ENCODE measurements at places on chromosomes 11 and 22.

DNA sequence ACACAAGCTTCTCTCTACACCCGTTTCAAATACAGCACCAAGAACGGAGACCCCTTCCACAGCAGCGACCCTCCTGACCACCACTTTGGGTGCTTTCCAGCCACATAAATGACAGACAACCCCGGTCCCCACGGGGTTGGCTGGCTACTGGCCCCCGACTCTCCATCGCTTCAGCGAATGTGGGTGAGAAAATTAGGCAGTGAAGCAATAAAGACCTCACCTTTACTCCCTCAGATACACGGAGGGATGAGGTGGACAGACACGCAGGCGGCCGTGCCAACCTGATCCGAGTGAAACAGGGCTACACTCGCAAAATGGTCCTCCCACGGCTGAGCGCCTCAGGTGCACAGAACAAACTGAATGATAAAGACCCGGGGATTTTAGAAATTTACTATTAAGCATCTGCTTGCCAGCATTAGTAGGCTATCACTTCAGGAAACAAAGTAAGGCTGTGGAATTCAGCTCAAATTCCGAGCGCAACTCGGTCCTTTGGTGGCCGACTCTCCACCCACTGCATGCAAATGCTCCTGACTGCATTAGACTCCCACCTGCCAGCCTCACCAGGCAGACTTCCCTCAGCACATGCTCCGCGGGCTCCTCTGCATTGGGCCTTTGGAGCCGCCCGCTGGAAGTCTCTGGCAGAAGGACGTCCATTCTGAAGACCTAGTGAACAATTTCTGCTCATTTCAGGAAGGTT, 12.8 kb upstream of the EFCAB6 start:
- no peak for DNase-seq

DNA sequence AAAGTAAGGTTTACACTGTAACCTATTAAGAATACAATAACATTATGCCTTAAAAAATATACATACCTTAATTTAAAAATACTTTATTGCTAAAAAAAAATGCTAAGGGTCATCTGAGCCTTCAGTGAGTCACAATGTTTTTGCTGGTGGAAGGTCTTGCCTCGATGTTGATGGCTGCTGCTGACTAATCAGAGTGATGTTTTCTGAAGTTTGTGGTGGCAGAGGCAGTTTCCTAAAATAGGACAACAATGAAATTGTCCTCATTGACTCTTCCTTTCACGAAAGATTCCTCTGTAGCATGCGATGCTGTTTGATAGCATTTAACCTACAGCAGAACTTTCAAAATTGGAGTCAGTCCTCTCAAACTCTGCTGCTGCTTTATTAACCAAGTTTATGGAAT, 97.6 kb downstream of the FAT3 start:
- no peak for DNase-seq

DNA sequence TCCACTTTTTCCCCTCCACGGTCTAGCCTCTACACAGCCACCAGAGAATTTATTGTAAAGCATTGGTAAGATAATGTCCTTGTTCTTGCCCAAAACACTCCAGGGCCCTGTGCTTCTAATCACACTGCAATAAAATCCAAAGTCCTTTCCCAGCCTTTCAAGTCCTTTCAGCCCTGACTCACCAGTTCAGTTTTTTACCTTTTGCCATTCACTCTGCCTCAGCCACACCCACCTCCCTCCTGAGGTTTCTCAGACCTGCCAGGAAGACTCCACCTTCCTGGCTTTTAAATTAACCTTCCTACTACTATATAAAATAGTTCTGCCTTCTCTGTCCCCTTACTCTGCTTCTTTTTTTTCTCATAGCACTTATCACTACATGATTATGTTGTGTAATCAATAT, 91.0 kb upstream of the ARHGAP32 start:
- no peak for DNase-seq

DNA sequence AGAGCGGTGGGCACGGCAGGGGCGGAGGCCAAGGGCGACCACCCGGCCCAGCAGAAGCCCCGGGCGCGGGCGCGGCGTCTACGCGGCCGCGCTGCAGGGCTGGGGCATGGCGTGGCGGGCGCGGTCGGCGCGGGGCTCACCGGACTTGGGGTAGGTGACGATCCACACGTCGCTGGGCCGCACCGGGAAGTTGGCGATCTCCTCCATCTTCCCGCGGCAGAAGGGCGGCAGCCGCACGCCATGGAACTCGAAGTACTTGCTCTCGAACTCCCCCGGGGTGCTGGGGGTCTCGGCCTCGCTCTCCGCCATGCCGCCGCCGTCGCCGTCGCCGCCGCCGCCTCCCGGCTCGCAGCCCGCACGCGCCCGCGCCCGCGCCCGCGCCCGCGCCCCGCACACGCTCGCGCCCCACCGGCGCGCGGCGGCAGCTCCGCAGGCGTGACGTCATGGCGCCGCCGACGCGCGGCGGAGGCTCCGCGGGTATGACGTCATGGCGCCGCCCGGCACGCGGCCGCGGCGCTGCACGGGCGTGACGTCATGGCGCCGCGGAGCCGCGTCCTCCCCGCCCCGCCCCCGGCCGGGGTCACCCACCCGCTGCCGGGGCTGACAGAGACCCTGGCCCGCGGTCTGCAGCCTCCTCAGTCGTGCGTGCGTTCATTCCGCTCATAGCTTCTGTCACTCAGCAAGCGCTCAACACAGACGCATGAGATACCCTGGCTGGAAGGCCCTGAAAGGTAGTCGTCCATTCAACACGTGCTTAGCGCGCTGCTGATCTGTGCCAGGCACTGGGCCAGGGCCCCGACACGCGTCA, at the start of gene SULT4A1:
Gene SULT4A1 (minus strand): TSS at position 440 of the 808 bp plus-strand sequence. CDS start 131 bp downstream, at position 309.
- DNase-seq: no peak

DNA sequence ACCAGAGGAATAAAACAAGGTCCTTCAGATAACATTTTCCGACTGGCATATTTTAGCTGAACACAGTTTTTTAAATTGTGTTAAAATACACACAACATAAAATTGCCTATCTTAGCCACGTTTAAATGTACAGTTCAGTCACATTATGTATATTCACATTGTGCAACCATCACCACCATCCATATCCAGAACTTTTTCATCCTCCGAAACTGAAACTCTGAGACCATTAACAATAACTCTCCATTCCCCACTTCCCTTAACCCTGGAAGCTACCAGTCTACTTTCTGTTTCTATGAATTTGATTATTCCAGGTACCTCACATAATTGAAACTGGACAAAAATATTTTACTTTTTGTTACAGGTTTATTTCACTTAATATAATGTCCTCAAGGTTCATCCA, 213.3 kb downstream of the ETS1 start:
- DNase-seq: no peak

- no peak for DNase-seq
Measured at GRCh38 chr11:37811349-37811748, 1213.3 kb upstream of the RAG2 start.

DNA sequence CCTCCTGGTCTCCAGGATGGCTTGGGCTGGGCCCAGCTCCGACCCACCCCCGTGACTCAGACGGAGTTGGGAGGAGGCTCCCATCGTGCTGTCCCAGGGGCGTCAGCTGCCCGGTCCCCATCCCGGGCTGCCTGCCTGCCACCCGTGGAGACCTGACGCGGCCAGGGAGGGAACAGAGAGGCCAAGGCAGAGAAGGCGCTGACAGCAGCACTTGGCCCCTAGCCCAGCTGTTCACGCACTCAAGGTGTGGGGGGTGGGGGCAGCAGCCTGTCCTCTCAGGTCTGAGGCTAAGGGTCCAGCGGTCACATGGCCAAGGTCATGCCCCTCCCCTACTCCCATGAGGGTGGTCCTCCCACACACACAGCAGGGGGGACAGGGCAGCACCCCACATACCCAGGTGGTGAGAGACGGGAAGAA, 48.6 kb downstream of the ELFN2 start:
- DNase-seq: no peak

DNA sequence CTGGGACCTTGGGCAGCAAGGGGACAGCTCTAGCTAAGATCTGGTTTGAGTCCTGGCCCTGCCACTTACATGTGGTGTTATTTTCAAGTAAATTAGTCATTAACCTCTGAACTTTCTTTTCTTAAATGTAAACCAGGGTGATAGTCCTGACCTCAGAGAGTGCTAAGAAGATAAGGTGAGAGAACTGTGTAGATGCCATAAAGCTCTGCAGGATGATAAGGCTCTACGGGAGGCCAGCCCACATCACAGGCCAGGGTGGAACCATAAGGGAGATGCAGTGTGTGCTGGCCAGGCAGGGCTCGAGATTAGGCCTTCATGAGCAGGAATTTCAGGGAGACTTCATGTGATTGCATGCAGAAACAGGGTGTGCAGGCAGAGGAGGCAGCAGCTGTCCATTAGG, 24.2 kb downstream of the NECTIN1 start:
- no peak for DNase-seq

DNA sequence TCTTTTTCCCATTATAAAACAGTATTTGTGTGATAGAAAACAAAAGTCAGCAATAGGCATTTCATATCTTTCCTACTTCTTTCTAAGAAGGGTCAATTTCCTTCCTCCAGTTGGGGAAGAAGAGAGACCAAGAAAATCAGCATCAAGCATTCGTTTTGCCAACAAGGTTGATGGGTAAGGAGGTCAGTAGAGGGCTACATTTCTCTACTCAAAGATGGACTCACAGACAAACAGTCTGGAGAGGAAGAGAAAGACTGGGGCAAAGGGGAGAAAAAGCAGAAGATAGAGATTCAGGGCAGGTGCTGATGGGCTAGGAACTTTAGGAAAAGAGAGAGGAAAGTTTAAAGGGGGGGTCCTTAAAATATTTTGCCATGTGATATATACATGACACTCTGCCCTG, 8.6 kb upstream of the MTNR1B start:
- no peak for DNase-seq

- DNase-seq: peak; percentile 5
Measured at GRCh38 chr11:26971961-26972360, 22.0 kb upstream of the FIBIN start.

DNA sequence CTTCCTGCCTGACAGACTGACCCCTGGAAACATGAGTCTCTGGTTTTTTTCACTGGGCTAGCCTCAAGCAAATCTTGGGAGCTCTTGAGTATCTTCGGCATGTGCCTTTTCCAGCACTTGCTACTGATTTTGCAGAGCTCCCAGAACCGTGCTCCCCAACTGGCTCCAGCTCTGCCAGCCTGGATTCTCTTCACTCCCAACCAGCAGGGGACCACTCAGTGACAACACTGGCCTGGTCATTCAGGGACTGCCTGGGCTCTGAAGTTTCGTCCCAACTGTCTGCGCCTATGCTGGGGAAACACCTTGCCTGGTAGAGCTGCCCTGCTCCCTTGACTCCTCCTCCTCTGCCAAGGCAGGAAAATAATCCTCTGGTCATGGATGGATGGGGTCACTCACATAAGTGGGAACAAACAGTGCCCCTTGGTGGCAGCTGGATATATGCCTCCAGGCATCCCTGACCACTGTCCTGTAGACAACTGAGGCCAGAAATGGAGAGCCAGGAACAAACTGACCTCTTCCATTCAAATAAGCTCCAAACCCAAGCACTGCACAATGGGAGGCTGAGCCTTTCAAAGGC, 30.2 kb downstream of the POLDIP3 start:
- DNase-seq: no peak

DNA sequence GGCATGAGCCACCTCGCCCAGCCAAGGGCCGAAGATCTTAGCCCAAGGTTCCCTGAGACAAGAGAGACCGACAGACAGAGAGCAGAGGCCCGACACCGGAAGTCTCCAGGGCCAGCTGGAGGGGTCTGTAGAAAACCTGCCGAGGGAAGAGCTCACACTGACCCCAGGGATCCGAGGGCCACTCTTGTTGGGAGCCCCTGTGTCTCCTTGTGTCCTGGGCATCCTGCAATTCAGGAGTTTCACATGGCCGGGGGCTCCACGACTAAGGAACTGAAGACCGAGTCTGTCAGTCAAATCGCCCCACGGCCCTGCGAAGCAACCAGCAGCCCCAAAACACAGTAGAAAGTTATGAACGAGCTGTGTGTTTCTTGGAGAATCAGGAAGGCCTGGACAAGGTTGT, 1482.0 kb downstream of the BRD1 start:
- no peak for DNase-seq

- DNase-seq: no peak
Measured at GRCh38 chr22:29690476-29690875, 29.3 kb upstream of the CABP7 start.

- DNase-seq: peak; percentile 49
Measured at GRCh38 chr11:75342966-75343870, 8.2 kb downstream of the ARRB1 start.

DNA sequence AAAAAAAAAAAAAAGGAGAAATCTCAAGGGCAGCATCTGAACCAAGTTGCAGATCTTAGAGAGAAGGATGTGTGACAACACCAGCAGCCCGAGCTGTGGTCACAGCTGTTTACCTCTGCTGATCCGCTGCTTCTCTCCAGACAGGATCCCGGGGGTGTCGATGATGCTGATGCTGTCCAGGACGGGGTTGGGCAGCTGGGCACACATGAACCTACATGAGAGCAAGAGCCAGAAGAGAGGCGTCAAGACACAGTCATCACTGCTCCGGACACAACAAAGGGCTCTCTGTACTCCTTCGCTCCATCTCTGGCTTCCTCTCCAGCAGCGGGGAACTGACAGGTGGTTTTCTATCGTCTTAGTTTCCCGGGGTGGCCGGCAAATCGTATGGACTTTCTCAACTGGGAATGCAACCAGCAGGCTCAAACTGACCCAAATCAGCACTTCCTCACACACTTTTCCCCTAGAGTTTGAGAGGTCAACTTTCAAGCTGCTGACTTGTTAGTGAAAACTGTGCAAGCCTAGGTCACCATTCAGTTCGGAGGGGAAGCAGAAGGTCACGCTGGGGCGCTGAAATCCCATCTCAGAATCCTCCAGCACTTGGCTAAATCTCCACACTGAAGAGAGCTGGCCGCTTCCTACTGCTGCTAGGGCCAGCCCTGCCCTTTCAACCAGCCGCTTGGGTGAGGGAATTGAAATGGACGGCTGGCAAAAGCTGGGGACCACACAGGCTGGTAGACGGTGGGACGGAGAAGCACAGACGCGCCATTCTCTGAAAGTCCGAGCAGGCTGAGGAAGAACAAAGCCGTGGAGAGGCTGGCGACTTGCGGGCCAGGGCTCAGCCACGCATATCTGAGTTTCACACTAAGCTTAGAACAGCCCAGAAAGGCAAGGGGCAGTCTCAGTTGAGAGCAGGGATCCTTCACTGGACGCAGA, 3.8 kb downstream of the EHD1 start:
- DNase-seq: no peak

- no peak for DNase-seq
Measured at GRCh38 chr11:1783725-1784529, 20.2 kb upstream of the CTSD start.

DNA sequence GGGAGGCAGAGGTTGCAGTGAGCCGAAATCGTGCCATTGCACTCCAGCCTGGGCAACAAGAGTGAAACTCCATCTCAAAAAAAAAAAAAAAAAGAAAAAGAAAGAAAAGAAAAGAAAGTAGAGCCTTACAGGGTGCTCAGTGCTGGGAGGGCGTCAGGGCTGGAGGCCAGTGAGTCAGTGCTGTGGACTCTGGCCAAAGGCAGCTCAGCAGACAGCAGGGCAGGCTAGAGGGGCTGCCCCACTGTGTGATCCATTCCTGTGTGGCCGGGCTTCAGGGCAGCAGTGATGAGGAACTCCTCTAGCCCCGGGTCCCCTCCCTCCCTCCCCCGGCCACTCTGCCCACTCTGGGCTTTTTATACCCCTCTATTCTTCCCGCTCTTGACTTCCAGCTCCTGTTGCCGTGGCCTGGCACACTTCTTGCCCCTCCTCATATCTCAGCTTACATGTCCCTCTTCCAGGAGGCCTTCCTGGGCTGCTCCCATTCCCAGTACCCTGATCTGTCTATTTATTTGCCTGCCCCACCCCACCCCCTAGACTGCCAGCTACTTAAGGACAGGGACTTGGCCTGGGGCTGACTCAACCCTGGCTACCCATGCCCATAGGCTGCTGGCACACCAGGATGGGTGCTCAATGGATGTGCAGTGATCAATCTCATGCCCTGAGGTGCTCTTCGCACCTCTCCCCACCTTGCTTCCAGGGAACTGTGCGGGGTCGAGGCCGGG, 10.1 kb downstream of the SYT12 start:
- DNase-seq: no peak

GRCh38 chr11:113874581-113875233, 665 bp downstream of the USP28 start:
- peak; percentile 40 for DNase-seq

All from RKO (cell line).